NCI-H524 (cell line): ENCODE measurements at places on chromosomes 4 and X.

DNA sequence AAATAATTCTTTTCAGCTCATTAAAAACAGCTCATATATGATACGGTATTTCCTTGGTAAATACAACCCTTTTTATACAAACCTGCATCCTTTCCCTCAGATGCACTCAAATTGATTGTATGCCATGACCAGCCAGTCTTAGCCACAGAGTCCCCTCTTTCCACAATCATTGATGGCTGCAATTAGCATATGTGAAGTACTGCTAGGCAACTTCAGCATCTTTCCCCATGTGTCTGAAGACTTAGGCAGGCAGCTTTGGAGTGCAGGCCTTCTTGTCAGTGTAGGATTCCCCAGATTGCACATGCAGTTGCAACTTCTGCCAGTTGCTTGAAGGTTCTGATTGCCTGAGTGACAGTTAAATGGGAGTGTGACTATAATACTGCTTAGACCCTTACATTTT lies 15.6 kb upstream of the MBNL3 start:
- peak; percentile 8 for DNase-seq

DNA sequence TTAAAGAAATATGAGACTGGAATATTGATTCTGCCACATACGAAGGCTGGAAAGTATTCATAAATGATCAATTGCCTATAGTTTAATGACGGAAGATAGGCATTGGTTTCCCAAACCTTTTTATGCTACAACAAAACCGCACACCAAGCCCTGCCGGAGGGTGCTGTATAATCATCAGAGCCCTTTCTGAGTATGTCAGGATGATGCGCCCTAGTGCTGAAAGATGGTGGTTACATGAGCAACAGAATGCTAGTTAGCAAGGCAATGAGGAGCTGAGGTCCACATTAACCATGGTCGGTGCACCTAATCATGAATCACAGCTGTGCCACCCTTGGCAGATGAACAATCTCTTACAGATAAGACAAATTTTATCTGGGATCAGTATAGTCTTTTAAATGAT lies 491.1 kb downstream of the PACRGL start:
- no peak for DNase-seq

DNA sequence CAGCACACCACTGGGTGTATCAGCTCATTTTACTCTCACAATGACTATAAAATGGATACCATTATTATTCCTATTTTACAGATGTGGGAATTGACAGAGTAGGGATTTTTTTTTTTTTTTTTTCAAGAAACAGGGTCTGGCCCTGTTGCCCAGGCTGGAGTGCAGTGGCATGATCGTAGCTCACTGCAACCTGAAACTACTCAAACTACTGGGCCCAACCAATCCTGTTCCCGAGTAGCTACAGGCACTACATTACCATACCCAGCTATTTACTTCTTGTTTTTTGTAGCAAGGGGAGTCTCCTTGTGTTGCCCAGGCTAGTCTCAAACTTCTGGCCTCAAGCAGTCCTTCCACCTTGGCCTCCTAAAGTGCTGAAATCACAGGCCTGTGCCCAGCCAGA lies 95.2 kb downstream of the LARP7 start:
- DNase-seq = no peak

DNA sequence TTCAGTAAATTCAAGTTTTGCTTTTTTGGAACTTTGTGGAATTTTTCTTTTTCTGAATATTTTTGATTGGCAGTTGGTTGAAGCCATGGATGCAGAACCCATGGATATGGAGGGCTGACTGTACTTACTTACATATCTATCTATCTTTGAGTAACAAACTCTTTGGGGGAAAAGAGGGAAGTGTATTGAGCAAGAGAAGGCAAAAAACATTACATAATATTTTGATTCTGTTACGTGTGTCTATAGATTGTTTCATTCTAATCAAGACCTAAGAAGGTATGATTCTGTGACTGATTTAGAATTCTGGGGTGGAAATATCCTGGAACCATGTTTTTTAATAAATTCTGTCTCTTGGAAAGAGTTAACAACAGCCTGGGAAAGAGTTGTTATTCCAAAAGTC lies 31.5 kb downstream of the GRSF1 start:
- no peak for DNase-seq

DNA sequence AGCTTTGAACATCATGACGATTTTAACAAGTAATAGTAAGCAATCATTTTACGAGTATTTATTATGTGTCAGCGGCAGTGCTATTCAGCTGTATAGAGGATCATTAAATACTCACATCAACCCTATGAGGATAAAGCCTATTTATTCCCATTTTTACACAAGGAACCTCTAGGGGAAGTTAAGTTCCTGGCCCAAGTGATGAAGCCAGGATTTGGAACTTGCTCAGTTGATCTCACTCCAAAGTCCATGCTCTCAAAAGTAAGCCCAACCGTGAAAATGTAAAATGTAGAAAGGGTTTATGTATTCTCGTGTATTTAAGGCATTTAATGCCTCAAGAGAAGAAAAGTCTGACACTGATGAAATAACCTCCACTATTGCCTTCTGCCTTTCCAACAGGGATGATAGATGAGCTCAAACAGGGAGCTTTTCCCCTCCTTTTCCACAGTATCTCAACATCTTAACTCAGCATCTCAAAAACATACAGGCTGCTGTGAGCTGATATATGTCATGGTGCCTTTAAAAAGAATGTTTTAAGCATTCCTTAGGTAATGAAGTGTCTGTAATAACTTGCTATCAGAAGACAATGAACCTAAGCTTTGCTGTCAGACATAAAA lies 35.0 kb upstream of the PLA2G12A start:
- no peak for DNase-seq
